Esophagus muscularis mucosa (tissue), 4 donors: ENCODE measurements at places on chromosomes 1 and 21. TPM values are rescaled to one million over a fixed set of nuclear protein-coding genes. Genes with fewer than 3 reads are reported as not detected.

- no peak for DNase-seq
Observed at GRCh38 chr1:113048064-113048463, 24.9 kb upstream of the LRIG2 start.

GRCh38 chr1:151193304-151193703, 3.3 kb upstream of the VPS72 start:
- no peak for DNase-seq

- DNase-seq = no peak
Observed at GRCh38 chr1:67948151-67949080, 102.0 kb downstream of the DIRAS3 start.

DNA sequence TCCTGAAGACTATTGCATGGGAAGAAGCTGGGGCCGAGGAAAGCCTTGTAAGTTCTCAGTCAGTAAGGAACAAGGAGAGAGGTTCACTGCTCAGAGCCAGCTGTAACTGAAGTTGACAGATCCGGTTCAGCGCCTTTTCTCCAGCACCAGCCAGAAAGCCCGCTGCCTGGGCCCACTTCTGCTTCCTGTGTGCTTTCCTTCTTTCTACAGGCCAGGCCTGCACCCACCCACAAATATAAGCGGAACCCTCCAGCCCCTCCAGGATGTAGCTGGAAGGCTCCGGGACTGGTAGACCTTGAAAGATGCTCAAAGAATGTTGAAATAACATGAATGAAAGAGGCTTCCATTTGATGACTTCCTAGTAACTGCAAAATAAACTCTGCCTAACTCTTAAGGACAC, 38.8 kb downstream of the PARP1 start:
- DNase-seq = no peak

- no peak for DNase-seq
Observed at GRCh38 chr21:43734928-43735229, 15.9 kb downstream of the PDXK start.

- DNase-seq = no peak
Observed at GRCh38 chr1:23899070-23899469, 14.1 kb downstream of the CNR2 start.

- no peak for DNase-seq
Observed at GRCh38 chr1:154176337-154176736, 15.6 kb downstream of the TPM3 start.

DNA sequence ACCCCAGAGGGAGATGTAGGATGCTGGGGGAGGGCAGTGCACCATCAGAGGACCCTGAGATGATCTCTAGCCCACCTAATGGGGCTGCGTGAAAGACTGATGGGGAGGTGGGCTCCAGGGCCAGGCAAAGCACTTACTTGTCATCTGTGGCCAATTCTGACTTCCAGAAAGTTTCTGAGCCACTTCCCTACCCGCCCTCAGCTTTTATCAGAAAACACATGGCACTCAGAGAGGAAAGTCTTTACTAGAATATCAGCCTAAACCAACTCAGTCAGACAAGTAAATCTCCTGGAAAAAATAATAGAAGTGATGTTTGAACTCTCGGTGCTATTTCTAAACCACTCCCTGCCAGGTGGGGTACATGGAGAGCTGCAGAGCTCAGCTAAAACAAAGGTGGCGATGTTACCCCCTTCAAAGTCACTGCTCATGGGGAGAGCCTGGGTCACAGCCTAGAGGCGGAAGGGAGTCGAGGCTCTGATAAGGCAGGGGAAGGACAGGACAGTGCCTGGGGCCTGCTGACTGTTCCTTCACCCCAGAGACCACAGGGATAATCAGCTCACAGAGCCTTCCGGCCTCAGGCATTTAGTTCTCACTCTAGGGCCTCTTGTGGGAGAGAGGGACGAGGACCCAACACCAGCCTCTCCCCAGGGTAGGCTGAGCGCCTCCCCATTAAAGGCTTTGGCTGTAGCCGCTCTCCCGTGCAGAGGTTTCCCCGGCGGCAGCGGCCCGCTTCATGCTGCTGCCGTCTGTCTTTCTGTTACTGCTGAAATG, 14.2 kb downstream of the SMIM12 start:
- DNase-seq = no peak

- no peak for DNase-seq
Observed at GRCh38 chr1:79874289-79874688, 867.8 kb upstream of the ADGRL4 start.

DNA sequence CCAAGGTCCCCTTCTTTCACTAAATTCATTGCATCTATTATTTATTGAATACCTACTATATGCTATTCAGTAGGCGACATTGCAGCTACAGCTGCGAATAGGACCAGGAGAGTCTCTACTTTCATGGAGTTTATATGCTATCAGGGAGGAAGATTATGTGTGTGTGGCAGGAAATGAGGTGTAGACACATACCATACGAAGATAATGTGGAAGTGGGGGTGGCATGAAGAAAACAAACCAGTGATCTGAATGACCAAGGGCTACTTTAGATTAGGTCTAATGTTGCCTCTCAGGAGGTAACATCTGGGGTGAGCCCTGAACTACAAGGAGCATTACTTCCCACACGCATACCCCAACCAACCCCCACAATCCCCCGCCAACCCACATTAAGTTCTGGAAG, 1.0 kb upstream of the PPIH start:
- no peak for DNase-seq

DNA sequence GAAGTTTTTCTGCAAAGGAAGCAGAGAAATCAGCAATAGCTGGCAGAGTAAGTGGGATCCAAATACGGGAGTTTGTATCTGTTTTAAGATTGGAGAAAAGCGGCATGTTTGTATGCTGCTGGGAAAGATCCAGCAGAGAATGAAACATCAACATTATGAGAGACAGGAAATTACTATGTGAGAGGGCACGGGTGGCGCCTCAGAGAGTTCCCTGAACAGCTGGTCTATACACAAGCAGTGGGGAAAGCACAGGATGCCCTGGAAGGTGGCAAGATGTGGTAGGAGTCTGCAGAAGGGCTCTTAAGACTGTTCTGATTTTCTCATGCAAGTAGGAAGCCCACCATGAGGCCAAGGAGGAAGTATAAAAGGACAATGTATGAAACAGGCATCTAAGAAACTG, 130.4 kb downstream of the RERE start:
- DNase-seq = no peak

The CCDC181 gene
- 2.3 TPM for total RNA-seq

The TDRKH gene
- 8.7 TPM for total RNA-seq
